ENCODE measurements at places on chromosomes 11 and 22. TPM values are rescaled to one million over a fixed set of nuclear protein-coding genes. Genes with fewer than 3 reads are reported as not detected.
A peak's percentile ranks its signal among the peaks of the same experiment; 100 is the strongest.

Gene OR5A1
- total RNA-seq: not detected

Gene MFRP
- not detected for total RNA-seq

Gene LDHAL6A
- not detected for total RNA-seq

Gene CPT1B
- total RNA-seq: 2.1 TPM

Gene MRGPRX4
- not detected for total RNA-seq

DNA sequence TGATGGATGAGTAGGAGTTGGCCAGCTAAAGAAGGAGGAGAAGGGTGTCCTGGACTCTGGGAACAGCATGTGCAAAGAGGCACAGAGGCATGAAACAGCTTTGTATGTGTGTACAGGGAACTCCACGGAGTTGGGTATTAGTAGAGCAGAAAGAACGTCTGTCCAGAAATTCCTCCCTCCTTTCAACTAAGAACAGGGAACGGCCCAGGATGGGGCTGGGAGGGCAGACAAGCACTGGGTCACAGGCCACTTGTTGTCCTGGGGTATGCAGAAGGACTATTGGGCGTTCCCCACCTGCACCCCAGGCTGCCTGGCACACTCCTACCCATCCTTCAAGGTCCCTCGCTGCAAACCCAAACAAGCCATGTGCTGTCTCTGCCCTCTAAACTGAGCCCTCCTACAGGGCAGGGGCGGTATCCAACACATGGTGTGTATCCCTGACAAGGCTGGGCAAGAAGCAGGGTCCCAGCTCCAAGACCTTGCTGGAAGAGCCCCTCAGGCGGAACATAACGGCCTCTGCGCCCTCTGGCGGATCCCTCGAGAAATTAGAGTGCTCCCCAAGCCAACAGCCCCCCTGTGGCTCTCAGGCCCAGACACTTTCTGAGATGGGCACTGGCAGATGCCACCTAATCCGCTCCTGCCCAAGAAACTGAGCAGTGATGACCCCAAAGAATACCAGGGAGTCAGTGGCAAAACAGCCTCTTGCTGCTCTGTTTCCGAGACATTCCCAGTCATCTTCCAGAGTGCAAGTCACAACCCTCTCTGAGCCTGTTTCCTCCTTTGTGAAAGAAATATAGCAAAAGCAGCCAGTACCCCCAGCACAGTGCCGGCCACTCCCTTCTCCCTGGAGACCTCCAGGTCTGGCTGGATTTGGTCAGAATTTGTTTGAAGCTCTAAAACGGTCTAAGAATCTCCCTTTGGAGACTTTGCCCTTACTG, 1.6 kb upstream of the ELFN2 start:
- H3K27me3 ChIP-seq: peaks cover 44% of the 10 kb centered on the region
- H3K4me1 ChIP-seq: peaks cover 11% of the 10 kb centered on the region
- peak; percentile 93 for DNase-seq
- H3K36me3 ChIP-seq: no peaks in the 10 kb centered on the region
- H3K27ac ChIP-seq: no peak overlapping the region

DNA sequence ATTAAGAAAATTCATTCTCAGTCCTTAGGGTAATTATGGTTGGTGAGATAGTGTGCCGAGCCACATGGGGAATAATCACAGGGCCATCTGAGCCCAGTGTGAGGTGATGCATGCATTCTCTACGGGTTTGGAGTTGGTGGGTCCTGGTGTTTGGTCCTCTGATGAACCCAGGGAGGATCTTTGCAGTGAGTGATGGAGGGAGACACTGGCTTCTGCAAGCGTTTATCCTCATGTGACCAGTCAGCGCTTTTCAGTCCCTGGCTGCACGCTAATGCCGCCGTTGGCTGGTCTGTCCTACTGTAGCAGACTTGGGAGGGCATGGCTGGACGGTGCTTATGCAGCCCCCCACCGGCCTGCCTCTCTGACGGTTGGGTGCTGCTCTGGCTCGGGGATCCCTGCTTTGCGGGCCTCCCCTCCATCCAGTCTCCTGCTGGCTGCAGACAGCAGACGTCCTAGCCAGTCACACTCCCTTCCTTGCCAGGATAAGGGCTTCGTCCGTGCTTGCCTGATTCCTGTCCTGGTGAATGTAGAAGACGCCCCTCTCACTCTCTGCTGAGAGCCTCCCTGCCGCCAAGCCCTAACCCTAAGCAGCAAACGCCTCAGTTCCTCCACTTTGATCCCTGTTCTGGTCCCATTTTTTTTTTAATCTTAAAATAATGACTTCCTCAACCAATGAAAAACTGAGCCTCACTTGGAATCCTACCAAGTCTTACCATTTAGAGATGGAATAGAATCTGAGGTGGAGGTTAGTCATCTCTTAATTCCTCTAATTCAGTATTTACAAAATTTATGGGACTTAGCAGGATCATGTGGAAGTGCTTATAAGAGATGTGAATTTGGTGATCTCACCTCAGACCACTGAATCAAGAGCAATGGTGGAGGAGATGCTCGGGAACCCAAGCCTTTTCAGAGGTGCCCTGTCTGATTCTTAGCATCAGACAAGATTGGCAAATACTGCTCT, 143.7 kb upstream of the SORL1-AS1 start:
- no peaks in the 10 kb centered on the region for H3K36me3 ChIP-seq
- peak; percentile 84 for DNase-seq
- peak overlapping the region; percentile 55 for H3K27ac ChIP-seq
- peaks cover 27% of the 10 kb centered on the region for H3K4me1 ChIP-seq

GRCh38 chr22:44304354-44304753, 8.4 kb downstream of the SHISAL1 start:
- H3K4me3 ChIP-seq: no peak overlapping the region
- DNase-seq: peak; percentile 97
- no peaks in the 10 kb centered on the region for H3K27me3 ChIP-seq
- H3K4me1 ChIP-seq: peaks cover 23% of the 10 kb centered on the region
- H3K27ac ChIP-seq: peak overlapping the region; percentile 48
- no peaks in the 10 kb centered on the region for H3K36me3 ChIP-seq

- H3K27ac ChIP-seq: peak overlapping the region; percentile 67
- H3K4me1 ChIP-seq: peaks cover 52% of the 10 kb centered on the region
- no peaks in the 10 kb centered on the region for H3K27me3 ChIP-seq
- H3K4me3 ChIP-seq: no peak overlapping the region
- H3K36me3 ChIP-seq: peaks cover 13% of the 10 kb centered on the region
Measured at GRCh38 chr11:48167380-48167779, 49.2 kb upstream of the OR4B1 start.

DNA sequence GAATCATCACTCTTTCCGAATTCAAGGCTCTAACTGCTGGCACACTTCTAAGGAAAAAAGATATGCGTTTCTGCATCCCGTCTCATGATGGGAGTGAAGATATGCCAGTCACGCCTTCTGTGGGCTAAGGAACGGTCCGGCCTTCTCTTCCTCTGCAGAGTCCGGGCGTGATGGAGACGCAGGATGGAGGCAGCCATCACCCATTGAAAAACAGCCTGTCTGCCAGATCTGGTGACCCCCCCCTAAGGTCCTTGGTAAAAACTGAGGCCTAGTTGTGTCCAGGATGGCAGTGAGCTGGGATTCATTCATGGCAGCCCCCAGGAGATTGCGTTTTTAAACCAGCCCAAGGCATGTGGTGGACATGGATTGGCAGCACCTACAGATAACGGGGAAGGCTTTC, 6.9 kb upstream of the EFCAB6 start:
- H3K36me3 ChIP-seq: no peaks in the 10 kb centered on the region
- no peak overlapping the region for H3K4me3 ChIP-seq
- H3K27ac ChIP-seq: no peak overlapping the region
- H3K4me1 ChIP-seq: no peaks in the 10 kb centered on the region
- H3K27me3 ChIP-seq: no peaks in the 10 kb centered on the region

GRCh38 chr11:83162377-83162776, 5.4 kb downstream of the PCF11 start:
- H3K36me3 ChIP-seq: peaks cover 35% of the 10 kb centered on the region
- peak overlapping the region; percentile 3 for H3K27ac ChIP-seq
- H3K4me1 ChIP-seq: peaks cover 21% of the 10 kb centered on the region
- DNase-seq: no peak
- no peak overlapping the region for H3K4me3 ChIP-seq

- no peaks in the 10 kb centered on the region for H3K36me3 ChIP-seq
- H3K4me1 ChIP-seq: no peaks in the 10 kb centered on the region
- H3K27ac ChIP-seq: no peak overlapping the region
Measured at GRCh38 chr11:75276186-75276585, 35.6 kb downstream of the TPBGL start.

- DNase-seq: peak; percentile 74
- H3K4me3 ChIP-seq: no peak overlapping the region
- no peak overlapping the region for H3K27ac ChIP-seq
- H3K36me3 ChIP-seq: no peaks in the 10 kb centered on the region
- no peaks in the 10 kb centered on the region for H3K4me1 ChIP-seq
Measured at GRCh38 chr11:29432719-29433325, 584.0 kb downstream of the KCNA4 start.

GRCh38 chr11:105227363-105227762, 87.8 kb upstream of the CARD18 start:
- H3K4me1 ChIP-seq: peaks cover 7% of the 10 kb centered on the region
- no peak overlapping the region for H3K27ac ChIP-seq
- no peak overlapping the region for H3K4me3 ChIP-seq

DNA sequence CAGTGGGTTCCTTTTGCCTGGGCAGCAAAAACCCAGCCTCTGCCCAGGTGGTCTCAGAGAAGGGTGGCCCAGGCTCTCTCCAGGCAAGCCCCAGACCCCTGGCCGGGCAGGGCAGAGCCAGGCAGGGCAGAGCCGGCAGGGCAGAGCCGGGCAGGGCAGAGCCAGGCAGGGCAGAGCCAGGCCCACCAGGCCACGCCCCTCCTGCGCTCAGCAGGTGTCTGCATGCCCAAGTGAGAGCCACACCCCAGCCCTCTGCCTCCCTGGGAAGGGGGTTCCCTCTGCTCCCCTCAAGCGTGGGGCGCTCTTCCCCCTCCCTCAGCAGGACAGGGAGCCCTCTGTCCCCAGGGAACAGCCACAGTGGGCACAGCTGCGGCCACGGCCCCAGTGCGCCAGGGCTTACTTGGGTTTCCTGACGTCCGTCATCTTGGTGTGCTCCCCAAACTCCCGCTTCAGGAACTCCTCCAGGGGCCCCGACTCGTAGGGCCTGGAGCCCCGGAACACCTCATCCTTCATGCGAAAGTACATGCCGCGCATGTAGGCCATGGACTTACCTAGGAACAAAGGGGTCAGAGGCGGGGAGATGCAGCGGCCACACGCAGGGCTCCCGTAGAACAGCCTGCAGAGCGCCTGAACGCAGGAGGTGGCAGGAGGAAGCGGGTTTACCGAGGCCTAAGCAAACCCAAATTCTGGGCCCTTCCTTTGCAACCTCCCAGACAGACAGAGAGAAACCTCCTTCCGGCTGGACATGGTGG, 10.1 kb upstream of the BAIAP2L2 start:
- no peak overlapping the region for H3K4me3 ChIP-seq
- no peaks in the 10 kb centered on the region for H3K27me3 ChIP-seq
- H3K4me1 ChIP-seq: no peaks in the 10 kb centered on the region
- DNase-seq: peak; percentile 71
- H3K27ac ChIP-seq: no peak overlapping the region
- no peaks in the 10 kb centered on the region for H3K36me3 ChIP-seq

DNA sequence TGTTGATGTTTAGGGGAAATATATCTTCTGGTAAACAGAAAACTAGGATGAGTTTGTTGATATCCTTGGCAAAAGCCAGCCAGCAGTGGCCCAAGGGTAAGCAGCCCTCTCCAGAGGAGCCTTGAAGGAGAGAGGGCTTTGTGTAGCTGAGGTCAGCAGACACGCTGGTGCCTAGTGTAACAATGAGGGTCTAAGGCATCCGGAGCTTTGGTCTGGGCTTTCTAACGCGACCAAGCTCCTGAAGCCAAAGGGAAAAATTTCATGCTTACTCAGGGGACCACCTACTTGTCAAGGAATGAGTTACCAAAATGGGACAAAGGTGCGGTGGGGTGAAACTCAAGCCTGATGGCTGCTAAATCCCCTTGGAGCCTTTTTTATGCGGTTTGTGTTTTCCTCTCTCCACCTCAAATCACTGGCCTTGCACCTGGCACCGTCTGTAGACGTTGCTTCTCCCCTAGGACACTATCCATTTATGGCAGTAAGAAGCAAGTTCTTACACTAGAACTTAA, 134.9 kb downstream of the DBX1 start:
- peaks cover 14% of the 10 kb centered on the region for H3K4me1 ChIP-seq
- H3K27ac ChIP-seq: no peak overlapping the region
- no peak overlapping the region for H3K4me3 ChIP-seq
- no peaks in the 10 kb centered on the region for H3K27me3 ChIP-seq

GRCh38 chr11:102139081-102139498, 28.8 kb downstream of the YAP1 start:
- H3K36me3 ChIP-seq: peaks cover 10% of the 10 kb centered on the region
- no peaks in the 10 kb centered on the region for H3K27me3 ChIP-seq
- H3K27ac ChIP-seq: peak overlapping the region; percentile 98
- peak; percentile 90 for DNase-seq
- H3K4me1 ChIP-seq: peaks cover 33% of the 10 kb centered on the region

DNA sequence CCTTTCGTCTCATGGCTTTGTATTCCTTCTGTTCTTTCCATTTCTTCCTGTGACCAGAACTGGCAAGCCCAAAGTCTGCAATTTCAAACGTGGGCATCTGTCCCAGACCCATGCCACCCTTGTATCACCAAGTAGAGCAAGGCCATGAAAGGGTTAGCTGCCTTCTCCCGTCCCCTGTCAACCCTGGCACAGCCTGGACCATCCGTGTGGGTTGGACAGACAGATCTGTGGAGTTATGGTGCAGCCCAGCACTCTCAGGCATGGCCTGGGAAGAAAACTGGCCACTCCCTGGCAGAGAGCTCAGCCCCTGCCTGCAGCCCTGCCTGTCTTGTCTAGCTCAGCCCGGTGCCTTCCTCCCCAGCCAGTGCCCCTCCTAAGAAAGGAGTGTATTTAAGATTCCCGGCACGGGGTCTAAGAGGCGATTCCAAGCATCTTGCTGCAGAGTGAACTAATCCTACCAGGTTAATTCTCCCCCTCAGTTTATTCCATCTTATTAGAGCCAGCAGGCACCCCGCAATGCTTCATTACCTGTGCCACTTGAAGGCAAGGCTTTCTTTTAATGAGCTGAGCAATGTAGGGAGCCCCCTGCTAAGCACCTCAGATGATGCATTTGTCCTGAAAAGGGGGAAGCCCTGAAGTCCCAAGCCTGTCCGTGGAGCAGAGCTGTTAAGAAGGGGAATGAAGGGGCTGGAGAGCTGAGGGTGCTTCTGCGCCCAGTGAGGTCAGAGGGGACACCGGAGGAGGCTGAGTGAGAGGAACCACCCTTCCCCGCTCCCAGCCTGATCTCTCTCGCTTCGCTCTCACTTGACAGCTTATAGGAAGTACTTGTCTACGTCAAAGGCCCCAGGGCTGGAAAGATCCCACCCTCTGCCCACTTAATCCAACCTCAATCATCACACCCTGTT, 130.6 kb downstream of the SPATA19 start:
- no peaks in the 10 kb centered on the region for H3K4me1 ChIP-seq
- no peak for DNase-seq
- H3K27me3 ChIP-seq: no peaks in the 10 kb centered on the region
- no peaks in the 10 kb centered on the region for H3K36me3 ChIP-seq

- no peak overlapping the region for H3K4me3 ChIP-seq
- no peak overlapping the region for H3K27ac ChIP-seq
- no peaks in the 10 kb centered on the region for H3K4me1 ChIP-seq
- no peaks in the 10 kb centered on the region for H3K27me3 ChIP-seq
Measured at GRCh38 chr11:120759046-120759445, 247.5 kb downstream of the GRIK4 start.

- no peaks in the 10 kb centered on the region for H3K36me3 ChIP-seq
- H3K4me3 ChIP-seq: no peak overlapping the region
- peaks cover 54% of the 10 kb centered on the region for H3K4me1 ChIP-seq
- H3K27ac ChIP-seq: peak overlapping the region; percentile 8
Measured at GRCh38 chr11:122711362-122711761, 55.8 kb downstream of the UBASH3B start.

Data from osteoblast (primary cell).